ENCODE measurements at places on chromosomes 12 and 14. TPM values are rescaled to one million over a fixed set of nuclear protein-coding genes. Genes with fewer than 3 reads are reported as not detected.

PCNX4 gene
- total RNA-seq = 128 TPM

RPL10L gene
- total RNA-seq = not detected

NPFF gene
- total RNA-seq = not detected

CRADD gene
- total RNA-seq = 22.7 TPM

CCNB1IP1 gene
- 81.9 TPM for total RNA-seq

ANKS1B gene
- total RNA-seq = 43.7 TPM

LGR5 gene
- 2.0 TPM for total RNA-seq

MAP3K12 gene
- total RNA-seq = 17.3 TPM

FAM186B gene
- 0.16 TPM for total RNA-seq

SLC6A12 gene
- 0.21 TPM for total RNA-seq

RGS6 gene
- total RNA-seq = 3.3 TPM

C14orf180 gene
- 0.42 TPM for total RNA-seq

GPR65 gene
- total RNA-seq = 2.5 TPM

CCDC198 gene
- 2.0 TPM for total RNA-seq

All from urinary bladder (tissue), 4 donors.